ENCODE measurements at places on chromosomes 1 and 21.

DNA sequence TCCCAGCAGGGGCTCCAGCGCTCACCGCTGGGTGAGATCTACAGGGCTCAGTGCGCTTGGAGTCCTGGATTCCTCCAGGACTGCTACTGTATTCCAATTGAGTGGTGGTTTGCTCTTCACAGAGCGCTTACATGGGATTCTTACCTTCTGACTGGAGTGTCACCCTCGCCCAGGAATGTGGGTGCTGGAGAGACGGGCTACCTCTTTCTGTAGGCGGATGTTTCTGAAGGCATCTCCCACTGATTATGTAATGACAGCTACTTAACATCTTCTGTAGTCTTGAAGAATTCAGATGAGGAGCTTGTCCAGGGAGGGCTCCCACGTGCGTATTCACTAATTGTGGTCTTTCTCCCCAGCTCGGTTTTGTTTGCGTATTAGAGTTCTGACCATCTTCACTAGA lies 154.2 kb downstream of the DYRK1A start:
- no peak for DNase-seq

DNA sequence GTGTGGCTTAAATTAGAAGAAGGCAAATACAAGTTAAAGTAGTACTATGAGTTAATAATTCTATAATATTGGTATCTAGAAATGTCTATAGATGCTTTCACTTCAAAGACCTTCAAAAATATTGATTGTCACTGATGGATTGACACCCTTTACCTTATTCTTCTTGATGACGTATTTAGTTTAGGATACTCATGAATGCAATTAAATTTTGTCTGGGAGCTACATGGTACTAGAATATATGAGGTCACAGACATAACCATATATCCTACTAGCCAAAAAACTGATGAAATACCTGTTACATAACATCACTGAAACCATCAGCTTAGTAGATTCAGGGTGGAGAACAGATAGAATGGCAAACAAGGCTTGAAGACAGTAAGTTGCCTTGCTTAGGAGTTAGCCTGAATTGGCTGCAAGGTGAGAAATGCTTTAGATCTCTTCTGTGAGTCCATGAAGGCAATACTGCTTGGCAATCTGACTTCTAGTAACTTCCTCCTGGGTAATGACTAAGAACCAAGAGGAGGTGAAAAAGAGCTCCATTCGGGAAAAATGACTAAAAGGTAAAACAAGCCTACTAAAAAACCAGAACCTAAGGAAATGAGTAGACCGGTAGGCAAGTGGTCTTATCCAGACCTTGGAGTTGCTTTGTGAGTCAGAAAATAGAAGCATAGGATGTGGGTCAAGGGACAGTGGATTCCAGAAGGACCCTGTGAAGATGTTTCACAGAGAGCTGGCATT lies 16.9 kb upstream of the ARHGAP29 start:
- DNase-seq: no peak

DNA sequence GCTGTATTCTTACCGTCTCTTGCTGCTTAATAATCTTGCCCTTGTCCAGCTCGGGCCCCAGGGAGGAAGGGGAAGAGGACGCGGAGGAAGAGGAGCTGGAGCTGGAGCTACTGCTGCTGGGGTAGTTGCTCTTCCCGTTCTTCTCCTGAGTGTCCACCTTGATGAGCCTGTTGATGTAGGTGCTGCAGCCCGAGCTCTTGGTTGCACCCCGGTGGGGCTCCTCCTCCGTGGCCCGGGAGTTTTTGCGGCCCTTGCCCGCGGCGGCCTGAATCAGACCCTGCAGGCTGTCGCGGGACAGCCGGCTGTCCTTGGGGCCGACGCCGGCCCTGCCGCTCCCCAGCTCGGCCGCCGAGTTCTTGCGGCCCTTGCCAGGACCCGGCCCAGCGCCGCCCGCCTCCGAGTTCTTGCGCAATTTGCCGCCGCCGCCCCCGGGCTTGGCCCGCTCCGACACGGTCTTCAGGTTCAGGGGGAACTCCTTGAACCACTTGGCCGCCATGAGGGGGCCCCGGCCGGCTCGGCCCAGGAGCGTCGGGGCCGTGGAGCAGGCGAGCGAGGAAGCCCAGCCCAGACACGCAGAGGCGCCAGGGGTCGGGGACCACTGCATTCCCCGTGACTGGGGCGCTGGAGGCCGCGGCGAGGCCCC lies 475 bp upstream of the TDRD10 start:
- no peak for DNase-seq

DNA sequence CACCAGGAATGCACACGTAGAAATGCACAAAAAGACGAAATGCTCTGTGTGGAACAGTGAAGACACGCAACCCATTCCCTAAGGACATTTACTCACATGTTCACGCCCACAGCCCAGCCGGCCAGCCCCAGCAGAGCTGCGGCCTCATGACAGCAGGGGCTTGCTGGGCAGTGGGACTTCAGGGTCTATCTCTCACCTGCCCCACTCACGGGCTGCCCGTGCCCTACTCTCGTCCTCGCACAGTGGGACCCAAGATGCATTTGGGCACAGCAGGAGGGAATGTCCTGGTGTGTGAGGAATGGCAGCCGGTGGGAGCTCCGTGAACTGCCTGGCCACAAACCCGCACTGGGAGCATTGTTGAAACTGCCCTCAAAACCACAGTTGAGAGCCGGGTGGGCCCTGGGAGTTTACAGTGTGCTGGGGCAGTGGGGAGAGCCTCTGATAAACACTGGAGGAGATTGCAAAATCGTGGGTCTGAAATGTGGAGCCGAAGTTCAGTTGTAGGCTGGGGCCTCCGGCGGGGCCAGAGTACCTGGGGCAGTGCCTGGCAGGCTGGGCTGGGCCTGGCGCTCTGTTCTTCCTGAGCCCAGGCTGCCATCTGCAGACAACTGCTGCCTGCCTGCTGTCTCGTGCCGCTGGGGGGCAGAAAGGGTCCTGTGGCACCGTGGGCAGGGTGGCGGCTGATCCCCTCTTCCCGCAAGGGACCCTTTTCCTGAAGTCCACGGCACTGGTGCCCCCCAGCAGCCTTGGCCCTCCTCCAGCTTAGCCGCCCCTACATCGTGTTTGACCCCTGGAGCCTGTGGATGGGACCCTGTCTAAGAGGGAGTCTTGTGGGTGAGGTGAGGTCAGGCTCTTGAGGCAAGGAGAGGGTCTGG lies 20.7 kb upstream of the POFUT2 start:
- no peak for DNase-seq

DNA sequence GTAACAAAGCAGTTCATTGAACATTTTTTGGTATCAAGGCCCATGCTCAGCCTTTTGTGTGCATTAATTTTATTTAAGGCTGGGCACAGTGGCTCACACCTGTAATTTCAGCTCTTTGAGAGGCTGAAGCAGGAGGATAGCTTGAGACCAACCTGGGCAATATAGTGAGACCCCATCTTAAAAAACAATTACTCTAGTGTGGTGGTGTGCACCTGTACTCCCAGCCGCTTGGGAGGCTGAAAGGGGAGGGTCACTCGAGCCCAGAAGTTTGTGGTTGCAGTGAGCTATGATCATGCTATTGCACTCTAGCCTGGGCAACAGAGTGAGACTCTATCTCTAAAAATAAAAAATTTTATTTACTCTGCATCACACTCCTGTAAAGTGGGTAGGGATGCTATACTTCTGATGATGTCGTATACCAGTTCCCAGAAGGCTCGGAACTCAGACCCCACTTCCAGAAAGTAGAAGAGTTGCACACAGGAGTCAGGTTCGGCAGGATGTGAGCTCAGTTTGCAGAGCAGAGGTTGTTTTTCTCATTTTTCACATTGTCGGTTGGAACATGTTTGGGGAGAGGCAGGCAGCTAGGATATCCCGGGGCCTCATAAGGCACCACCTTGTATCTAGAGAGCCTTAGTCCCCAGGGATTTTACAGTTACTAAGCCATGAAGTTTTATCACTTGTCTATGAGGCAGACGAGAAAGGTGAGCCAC lies 144.6 kb downstream of the GALNT2 start:
- no peak for DNase-seq

DNA sequence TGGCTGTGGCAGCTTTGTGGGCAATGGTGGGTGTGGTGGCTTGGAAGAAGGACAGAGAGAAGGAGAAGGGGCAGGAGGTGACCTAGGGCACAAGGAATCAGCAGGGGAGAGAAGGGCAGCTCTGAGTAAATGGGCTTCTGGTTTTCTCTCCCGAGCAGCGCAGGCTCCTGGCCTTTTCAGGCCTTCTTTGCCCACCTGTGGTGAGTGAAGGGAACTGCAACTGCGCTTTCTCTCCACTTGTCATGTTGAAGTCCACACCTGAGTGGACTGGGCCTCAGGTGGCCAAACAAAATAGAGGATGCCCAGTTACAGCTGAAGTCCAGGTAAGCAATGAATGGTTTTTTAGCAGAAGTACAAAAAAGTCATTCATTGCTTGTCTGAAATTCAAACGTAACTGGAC lies 29.4 kb upstream of the KCNA10 start:
- DNase-seq: no peak

DNA sequence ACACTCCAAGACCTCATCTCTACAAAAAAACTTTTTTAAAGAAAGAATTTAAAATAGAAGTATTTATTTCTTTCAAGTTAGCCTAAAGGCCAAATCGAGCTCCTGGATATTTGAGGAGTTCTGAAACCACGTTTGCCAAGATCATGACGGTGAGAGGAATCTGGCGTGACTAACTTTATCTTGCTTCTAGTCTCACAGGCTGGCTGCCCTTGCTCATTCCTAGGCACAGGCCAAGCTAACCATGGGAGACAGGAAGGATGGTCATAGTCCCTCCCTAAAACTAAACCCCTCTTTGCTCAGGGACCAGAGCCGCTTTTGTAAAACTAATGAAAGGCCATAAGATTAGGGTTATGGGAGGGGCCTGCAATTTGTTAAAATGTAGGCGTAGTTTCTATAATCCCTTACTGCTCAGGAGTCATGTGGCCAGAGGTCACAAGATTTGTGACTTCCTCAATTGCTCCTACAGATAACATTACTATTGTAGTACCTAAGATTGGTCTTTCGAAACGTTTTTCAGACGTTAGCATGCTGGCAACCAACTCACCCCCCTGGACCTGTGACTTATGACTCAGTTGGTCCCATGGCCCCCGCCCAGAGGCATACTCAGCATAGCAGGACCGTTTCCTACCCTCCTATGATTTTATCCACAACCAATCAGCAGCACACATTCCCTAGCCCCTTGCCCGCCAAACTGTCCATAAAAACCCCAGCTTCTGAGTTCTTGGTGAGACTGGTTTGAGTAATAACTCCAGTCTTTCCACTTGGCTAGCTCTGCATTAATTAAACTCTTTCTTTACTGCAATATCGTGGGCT lies 425.0 kb downstream of the SMYD3 start:
- no peak for DNase-seq

DNA sequence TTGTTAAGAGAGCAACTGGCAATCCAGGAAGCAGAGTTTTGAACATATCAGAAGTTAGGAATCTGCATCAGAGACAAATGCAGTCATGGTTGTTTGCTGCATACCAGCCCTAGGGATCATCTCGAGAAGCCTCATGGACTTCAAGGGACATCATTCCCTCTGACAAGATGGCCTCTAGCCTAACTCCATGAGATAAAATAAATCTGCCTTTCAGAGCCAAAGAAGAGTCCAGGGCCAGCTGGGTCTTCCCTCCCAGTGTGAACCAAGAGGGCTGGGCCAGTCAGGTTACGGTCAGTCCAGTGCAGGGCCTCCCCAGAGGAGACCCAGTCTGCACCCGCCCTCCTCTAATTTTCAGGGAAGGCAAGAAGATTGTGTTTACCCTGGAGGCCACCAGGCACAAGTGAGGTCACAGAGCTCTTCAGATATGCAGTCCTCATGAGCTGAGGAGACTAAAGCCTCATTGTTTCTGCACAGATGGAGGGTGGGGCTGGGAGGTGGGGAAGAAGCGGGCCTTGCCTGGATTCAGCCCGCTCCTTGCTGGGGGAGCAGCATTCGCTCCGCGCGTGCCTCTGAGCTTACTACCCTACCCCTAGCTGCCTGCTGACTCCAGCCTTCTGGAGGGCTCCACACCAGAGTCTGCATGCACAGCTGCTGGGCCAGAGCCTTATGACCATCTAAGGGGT lies 52.8 kb downstream of the CAPN2 start:
- DNase-seq: no peak

GRCh38 chr21:37855647-37856625 lies 60.3 kb downstream of the KCNJ6 start:
- DNase-seq: no peak

- DNase-seq: no peak
Observed at GRCh38 chr1:82893712-82894470, 1093.2 kb downstream of the ADGRL2 start.

DNA sequence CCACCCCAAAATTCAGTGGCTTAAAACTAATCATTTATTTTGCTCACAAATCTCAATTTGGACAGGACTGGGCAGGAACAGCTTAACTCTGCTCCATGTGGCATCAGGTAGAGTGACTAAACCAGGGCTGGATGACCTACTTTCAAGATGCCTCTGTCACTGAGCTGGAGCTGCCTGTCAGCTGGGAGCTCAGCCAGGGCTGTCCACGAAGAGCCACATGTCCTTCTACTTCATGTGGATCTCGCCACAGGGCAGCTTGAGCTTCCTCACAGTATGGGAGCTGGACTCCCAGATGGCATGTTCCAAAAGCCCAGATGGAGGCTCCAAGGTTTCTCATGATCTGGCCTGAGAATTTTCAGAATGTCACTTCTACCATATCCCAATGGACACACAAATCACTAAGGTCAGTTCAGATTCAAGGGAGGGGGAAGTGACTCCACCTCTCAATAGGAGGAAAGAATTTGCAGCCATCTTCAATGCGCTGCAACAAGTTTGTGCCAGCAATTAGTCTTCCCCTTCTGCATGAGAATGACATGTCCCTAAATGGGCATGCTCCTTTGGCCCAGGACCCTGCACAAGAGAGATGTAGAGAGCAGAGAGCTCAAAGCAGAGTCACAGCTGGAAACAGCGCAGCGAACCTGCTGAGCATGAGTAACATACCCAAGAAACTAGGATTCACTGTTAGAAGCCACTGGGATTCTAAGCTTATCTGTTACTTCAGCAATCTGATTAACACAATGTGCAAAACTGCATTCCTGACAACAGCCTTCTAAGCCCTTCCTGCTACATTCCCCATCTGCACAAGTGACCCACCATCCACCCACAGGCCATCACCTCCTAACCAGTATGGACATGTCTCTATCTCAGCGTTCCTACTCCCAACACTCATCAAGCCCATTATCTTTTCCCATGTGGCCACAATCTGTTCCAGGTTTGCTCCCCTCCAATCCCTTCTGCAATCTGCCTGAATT lies 17.0 kb downstream of the HLCS start:
- DNase-seq: no peak

- no peak for DNase-seq
Observed at GRCh38 chr1:111139324-111139955, 453 bp downstream of the DRAM2 start.

DNA sequence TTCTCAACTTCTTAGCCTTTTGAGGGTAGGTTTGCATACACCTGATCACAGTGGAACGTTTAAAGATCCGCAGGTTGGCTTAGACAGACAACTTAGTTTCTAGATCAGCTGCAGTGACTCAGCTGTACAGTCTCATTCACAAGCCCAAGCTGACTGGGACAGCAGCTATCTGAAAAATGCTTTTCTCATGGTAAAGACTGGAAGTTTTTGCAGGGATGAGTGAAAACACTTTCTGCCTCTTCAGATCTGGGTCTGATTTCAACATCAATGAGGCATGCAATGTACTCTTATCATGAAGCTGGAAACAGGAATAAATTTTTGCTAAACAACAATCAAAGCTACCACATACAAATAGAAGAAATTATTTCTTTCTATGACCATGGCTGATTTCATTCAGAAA lies 61.1 kb upstream of the PTBP2 start:
- DNase-seq: no peak

GRCh38 chr1:197062692-197063091 lies 4.4 kb downstream of the F13B start:
- DNase-seq: no peak

All from CD4-positive, alpha-beta memory T cell (primary cell).